Endodermal cell (in vitro differentiated cells): ENCODE measurements at places on chromosomes 6 and 20. TPM values are rescaled to one million over a fixed set of nuclear protein-coding genes. Genes with fewer than 3 reads are reported as not detected.

GRCh38 chr6:147586044-147586443, 77.6 kb downstream of the SAMD5 start:
- no peak overlapping the region for H3K4me3 ChIP-seq
- no peaks in the 10 kb centered on the region for H3K4me1 ChIP-seq

DNA sequence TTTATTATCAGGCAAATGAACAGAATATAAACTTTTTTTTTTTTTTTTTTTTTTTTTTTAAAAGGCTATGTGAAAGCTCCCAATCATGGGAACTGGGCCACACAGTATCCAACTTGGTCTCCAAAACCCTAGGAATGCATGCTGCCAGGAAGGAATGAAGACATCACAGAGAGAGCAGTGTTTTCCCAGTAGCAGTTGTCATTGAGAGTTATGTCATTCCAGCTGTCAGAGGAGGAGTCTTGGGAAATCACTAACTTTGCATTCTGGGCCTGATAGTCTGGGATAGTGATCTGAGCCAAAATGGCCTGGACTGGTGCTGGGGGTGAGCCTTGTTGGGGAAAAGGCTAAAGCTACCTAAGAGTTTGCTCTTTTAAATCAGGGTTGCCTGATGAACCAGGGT, 231.3 kb upstream of the MAP3K7 start:
- H3K27ac ChIP-seq: no peak overlapping the region
- DNase-seq: no peak
- no peaks in the 10 kb centered on the region for H3K36me3 ChIP-seq
- no peaks in the 10 kb centered on the region for H3K4me1 ChIP-seq

- no peaks in the 10 kb centered on the region for H3K36me3 ChIP-seq
- no peaks in the 10 kb centered on the region for H3K4me1 ChIP-seq
- H3K27ac ChIP-seq: peak overlapping the region; percentile 42
Observed at GRCh38 chr6:132021552-132022375, 70.6 kb upstream of the CCN2 start.

- no peak overlapping the region for H3K27ac ChIP-seq
- H3K4me3 ChIP-seq: peak overlapping the region; percentile 93
- H3K27me3 ChIP-seq: no peaks in the 10 kb centered on the region
Observed at GRCh38 chr6:167828325-167828956, 1.7 kb downstream of the AFDN start.

The FOXC1 gene
- 7.1 and 8.4 TPM in 2 replicates for total RNA-seq
